Activated T-cell treated with anti-CD3 and anti-CD28 coated beads for 24 hours (primary cell): ENCODE measurements at places on chromosomes 4 and X.

GRCh38 chr4:112119353-112119783, 25.9 kb upstream of the FAM241A start:
- no peak for DNase-seq

DNA sequence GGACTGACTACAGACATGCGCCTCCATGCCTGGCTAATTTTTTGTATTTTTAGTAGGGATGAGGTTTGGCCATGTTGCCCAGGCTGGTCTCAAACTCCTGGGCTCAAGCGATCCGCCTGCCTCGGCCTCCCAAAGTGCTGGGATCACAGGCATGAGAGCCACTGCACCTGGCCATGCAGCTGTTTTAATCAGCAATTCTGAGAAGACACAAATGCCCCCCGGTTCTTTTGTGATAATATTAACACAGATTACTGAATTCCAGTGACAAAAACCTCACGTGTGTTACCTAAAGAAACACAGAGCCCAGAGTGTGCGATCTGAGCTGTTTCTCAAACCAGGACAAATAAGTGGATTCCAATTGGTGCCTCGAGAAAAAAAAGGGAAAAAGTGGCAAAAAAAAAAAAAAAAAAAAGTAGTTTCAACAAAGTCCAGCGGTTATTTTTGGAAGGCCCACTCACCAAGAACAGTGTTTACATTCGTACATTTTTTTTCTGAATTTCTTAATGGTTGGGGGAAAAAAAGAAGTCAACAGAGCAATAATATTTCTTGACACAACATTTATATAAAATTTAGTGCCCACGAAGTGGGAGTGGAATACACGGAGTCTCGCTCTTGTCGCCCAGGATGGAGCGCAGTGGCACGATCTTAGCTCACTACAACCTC, 17.2 kb downstream of the DHRSX start:
- no peak for DNase-seq

DNA sequence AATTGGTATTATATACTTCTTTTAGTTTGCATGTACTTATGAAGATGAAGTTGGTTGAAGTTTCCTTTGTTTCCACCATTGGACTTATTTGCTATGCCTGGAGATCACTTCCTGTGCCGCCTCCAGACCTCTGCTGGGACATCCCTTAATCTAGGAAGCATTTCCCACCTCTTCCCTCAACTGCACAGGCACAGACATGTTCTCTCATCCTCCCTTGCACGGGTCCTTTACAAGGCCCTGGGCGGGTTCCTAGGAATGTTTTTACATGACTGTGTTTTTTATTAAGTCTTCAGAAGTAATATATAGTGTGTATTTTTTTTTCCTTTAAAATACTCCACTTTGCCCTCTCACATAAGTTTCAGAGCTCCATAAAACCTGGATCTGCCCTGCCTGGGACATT, 51.0 kb downstream of the TMEM131L start:
- no peak for DNase-seq

GRCh38 chr4:113987382-113987941, 8.0 kb upstream of the ARSJ start:
- no peak for DNase-seq

DNA sequence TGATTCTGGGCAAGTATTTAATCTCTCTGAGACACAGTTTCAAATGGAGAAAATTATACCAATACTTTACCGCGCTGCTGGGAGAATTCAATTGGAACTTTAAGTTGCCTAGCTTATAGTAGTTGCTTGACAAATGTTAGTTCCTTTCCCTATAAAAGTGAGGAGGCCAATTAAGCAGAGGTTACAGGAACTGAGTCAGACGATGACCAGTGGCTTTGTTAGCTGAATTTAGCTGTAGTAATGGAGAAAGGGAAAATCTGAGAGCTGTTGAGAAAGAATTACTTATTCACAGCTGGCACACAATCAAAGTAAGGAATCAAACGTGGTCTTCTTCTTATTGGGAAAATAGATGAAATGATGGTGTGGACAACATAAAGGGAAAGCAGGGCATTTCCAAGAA, 29.6 kb downstream of the SMARCA1 start:
- no peak for DNase-seq

DNA sequence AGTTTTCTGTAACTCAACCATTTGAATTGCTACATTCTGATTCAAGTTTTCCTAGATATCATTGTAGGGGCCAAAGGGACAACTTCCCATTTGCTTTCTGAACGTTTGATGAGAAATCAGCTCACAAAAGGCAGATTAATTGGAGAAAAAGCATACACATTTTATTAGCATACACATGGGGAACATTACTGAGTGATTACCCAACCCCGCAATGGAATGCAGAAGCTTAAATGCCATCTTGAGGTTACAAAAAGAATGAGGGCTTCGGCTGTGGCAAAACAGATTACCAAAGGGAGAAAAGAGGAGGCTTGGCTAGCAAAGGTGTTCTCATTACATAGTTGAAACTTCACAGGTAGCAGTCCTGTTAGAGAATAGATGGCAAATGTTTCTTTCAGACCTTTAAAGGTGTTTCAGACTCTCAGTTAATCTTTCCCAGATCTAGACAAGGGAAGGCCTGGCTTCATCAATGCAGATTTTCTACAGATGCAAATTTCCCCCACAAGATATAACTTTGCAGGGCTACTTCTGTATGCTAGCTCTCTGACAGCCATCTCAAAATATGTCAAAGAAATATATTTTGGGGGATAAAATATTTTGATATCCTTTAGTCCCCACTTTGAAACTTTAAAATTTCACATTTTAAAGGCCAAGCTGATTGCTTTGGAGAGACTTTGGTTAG, 26.5 kb upstream of the HERC6 start:
- DNase-seq, result no peak

DNA sequence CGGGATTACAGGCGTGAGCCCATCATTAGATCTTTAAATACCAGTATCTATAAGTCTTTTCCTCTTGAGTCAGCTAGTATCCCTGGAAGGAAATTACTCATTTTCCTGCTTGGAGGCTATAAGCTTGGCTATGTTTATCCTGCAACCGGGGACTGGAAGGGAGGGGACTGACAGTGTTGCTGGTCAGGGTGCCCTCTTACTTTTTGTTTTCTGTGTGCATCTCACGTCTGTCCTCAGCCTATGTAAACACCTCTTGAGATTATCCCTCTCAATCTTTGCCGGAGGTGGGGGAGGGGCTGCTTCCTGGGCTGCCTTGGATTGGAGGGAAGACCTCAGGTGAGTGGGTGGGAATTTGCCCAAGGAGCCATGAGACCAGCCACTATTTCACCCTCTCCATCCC, 37.0 kb downstream of the HTT start:
- DNase-seq, result no peak

DNA sequence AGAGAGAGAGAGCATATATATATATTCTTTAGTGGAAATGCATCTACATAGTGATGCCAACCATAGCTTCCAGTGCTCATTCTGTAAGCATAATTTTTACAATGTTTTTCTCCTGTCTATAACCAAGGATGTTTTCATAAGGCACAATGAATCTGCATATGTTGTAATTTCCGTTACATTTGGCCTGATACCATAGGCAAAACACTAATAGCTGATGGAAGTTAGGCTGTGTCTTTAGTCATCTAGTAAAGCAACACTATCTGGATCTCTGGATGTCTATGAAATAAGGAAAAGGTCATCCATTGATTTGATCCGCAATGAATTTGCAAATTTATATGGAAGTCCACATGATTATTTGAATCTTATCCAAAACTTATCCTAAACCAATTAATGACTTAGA, 8.1 kb downstream of the PCDH7 start:
- no peak for DNase-seq

GRCh38 chrX:24658421-24658820, 11.3 kb upstream of the PCYT1B start:
- DNase-seq, result no peak

GRCh38 chrX:120350450-120351138, 11.3 kb upstream of the ATP1B4 start:
- no peak for DNase-seq
